DMS 273 treated with DMSO at 0.1 percent for 48 hours (cell line): ENCODE measurements at places on chromosomes 6 and 20.

GRCh38 chr6:23499549-23499948, 626.5 kb upstream of the NRSN1 start:
- peak; percentile 10 for DNase-seq

GRCh38 chr6:37525460-37526357, 26.0 kb upstream of the CCDC167 start:
- DNase-seq = no peak

DNA sequence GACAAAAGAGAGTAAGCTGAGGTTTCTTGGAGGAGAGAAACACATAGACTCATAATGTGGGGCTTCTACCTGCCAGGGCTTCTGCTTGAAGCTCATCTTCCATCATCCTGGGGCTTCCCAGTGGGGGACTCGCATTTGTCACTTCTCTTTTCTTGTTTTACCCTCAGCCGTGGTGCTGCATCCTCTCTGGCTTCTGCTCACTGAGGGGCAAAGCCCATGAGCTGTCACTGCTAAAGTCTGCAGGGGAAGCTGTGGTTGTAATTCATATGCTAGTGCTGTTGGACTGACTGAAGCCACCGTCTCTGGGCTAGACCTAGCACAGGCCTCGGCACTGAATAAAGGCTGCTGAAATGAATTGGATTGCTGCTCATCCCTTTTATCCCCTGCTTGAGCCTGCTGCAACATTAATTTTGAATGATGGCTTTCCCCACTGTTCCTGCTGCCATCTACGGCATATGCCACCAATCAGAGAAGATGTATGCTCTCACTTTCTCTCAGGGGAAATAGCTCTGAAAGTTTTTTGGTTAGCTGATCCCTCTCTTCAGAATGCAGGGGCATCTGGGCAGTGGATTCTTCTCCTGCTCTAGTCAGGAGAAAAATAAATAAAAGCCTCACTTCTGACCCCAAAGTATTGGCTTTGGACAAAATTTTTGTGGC, 568.4 kb upstream of the MAP3K7 start:
- no peak for DNase-seq

- no peak for DNase-seq
These were observed 43.5 kb upstream of the ENPP1 start for GRCh38 chr6:131764350-131764749.

- DNase-seq = no peak
These were observed 6.4 kb downstream of the MYLK4 start for GRCh38 chr6:2744209-2744771.

DNA sequence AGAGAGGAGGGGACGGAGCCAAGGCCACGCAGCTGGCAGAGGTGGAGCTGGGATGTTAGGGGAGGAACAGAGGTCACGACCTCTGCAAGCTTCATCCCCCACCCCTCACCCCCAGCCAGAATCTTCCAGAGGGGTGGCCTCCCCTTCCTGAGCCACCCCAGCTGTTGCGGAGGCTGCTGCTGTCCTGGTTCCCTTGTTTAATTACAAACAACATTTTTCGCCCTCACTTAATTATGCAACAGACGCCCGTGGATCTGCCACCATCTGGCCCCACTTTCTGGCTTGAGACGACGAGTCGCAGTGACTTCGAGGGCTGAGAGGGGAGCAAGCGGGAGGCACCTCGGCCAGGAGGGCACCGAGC, 153.7 kb upstream of the PTPN1 start:
- peak; percentile 64 for DNase-seq

DNA sequence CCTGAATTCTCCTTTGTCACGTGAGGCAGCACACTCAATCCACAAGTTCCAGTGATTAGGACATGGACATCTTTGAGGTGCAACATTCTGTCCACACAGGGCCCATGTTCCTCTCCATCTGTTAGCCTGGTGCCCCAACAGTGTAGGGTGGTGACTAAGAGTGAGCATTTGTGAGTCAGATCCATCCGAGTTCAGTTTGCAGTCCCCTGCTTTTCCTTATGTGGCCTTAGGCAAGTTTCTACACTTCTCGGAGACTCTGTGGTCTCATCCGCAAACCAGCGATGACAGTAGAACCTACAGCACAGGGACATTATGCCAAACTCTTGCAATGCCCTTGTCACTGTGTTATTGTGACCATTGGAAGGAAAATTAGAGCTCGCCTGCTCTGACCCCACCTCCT, 178.7 kb upstream of the CDH4 start:
- DNase-seq = no peak

GRCh38 chr6:43007126-43007525, 6.6 kb downstream of the MEA1 start:
- no peak for DNase-seq

- DNase-seq = no peak
These were observed 100.0 kb upstream of the TAB2 start for GRCh38 chr6:149217466-149217888.

DNA sequence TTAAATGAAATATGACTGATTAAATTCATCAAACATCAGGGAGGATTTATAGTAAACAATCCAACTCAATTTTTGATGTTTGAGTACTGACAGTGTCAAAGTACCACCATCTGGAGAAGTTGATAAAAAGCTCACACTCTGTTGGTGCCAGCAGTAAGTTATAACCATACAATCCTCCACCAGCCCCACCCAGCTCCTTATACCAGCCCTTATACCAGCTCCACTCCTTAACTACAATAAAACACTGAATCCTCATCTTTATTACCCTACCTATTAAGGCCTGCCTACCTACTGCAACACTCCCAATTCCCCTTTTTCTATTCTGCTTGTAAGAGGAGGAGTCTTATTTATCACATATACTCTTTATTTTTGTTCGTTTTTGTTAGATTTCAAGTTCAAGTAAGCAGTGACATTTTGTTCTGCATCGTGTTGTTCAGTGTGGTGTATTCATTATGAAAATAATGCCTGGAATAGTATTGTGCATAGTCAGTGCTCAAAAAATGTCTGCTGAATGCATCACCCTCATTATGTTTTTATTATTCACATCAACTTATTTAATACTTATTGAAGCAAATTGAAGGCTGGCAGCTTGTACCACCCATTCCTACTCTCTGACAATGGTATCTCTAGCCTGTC, 954.7 kb upstream of the ADGRB3 start:
- no peak for DNase-seq

- DNase-seq = no peak
These were observed 17.1 kb upstream of the ADRM1 start for GRCh38 chr20:62285722-62286121.

DNA sequence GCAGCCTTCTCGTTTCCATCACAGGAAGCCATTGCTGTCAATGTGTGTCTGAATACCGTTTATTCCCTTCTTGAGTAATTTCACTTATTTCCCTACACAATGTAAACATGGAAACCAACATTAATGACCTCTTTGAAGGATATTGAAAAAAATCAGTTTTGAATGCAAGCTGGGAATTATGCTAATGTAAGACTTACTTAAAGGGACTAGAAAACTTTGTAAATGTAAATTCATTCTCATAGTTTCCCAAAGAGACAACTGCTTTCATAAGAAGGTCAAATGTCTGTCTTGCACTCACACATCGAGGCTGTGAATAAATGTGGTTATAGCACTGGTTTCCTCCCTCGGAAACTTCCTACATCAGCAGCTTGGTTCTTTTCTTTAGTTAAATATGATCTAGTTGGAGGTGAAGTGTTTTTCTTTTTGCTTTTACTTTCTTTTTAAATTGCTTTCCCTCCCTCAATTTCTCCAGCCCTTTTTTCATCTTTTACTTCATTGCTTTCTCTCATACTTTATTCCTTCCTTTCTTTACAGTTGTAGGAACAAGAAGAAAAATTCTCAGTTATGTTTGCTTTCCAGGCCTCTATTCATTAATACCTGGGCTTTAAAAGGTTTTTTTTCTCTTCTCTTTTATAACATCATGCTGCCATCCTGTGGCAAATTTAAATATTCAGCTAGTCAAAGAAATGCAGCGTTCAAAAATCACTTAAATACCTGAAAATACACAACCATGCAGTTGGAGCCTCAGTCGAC, 108.3 kb downstream of the TNFAIP3 start:
- no peak for DNase-seq

DNA sequence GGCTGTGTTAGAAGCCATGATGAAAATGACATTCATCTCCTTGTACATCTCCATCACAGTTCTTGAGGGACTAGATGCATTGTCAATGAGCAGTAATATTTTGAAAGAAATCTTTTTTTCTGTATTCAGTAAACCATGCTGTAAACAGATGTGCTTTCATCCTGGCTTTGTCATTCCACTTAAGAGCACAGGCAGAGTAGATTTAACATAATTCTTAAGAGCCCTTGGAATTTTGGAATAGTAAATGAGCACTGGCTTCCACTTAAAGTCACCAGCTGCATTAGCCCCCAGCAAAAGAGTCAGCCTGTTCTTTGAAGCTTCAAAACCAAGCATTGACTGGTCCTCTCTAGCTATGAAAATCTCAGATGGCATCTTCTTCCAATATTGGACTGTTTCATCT, 197.8 kb upstream of the HDDC2 start:
- no peak for DNase-seq

- no peak for DNase-seq
These were observed 579.9 kb downstream of the BMP2 start for GRCh38 chr20:7347409-7347808.

GRCh38 chr6:3961581-3962215, 112.5 kb downstream of the FAM50B start:
- no peak for DNase-seq

- DNase-seq = no peak
These were observed 31.2 kb upstream of the KCNK5 start for GRCh38 chr6:39260456-39260855.

DNA sequence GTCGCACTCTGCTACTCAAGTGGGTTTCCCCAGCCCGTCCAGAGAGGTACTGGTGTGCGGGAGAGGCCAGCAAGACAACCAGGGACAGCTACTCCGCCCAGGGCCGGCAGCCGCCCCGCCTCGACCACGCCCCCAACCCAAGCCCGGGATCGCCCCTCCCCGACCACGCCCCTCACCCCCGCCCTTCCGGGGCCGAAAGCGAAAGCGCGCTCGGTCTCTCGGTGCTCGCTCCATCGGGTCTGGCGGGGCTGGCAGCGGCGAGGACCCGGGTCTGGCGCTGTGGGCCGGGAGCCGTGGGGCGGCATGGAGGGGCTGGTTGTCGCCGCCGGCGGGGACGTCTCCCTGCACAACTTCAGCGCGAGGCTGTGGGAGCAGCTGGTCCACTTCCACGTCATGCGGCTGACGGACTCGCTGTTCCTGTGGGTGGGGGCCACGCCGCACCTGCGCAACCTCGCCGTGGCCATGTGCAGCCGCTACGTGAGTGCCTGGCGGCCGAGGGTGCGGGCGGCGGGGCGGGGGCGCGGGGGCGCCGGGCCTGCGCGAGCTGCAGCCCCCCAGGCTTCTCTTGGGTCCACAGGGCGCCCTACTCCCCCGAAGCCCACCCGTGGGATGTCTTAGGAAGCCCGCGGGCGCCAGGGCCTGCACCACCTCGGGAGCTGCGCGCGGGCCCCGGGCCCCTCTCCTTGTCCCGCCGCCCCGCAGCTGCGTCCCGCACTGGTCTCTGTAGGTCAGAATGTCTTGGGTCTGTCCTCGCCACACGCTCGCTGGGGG, at the start of gene PSMG4:
Gene PSMG4 (plus strand): TSS at position 228 of the 771 bp plus-strand sequence. CDS start 76 bp downstream, at position 304.
- peak; percentile 50 for DNase-seq

DNA sequence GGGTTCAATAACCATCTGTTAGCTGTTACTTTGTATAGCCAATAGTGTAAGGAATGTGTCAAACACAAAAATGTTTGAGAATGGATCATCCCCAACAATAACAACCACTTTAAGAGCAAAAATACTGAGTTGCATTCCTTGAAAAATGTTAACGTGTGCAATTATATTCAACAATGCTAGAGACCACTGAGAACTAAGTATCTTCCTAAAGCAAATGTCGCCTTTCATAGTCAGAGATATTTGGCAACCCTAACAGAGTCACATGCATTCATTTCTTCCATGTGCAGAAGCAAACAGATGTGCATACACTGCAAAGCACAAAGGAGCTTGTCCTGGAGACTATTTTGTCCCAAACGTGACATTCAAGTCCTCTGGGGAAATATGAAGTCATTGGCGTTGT, 448.6 kb downstream of the GJA1 start:
- no peak for DNase-seq

DNA sequence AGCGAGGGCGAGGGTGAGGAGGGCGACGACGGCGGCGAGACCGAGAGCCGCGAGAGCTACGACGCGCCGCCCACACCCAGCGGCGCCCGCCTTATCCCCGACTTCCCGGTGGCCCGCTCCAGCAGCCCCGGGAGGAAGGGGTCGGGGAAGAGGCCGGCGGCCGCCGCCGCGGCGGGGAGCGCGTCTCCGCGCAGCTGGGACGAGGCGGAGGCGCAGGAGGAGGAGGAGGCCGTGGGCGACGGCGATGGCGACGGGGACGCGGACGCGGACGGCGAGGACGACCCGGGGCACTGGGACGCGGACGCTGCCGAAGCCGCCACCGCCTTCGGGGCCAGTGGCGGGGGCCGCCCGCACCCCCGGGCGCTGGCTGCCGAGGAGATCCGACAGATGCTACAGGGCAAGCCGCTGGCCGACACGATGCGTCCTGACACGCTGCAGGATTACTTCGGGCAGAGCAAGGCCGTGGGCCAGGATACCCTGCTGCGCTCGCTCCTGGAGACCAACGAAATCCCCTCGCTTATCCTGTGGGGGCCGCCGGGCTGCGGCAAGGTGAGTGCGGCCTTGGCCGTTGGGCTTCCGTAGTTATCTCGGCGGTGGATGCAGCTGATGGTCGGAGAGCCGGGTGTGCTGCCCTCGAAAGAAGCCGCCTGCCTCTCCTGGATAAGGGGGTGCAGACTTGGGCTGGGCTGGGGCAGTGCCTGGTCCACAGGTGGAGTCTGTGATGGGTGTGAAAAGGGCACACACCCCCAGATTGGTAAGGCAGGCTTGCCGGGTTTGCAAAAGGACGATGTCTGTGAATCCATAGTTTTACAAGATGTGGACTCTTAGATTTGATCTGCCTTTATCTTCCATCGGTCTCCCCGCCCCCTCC, 938 bp downstream of the WRNIP1 start:
- no peak for DNase-seq

- DNase-seq = no peak
These were observed 71.3 kb downstream of the TFAP2B start for GRCh38 chr6:50889935-50890334.

GRCh38 chr6:39343396-39343870, 20.9 kb upstream of the KCNK16 start:
- DNase-seq = no peak

DNA sequence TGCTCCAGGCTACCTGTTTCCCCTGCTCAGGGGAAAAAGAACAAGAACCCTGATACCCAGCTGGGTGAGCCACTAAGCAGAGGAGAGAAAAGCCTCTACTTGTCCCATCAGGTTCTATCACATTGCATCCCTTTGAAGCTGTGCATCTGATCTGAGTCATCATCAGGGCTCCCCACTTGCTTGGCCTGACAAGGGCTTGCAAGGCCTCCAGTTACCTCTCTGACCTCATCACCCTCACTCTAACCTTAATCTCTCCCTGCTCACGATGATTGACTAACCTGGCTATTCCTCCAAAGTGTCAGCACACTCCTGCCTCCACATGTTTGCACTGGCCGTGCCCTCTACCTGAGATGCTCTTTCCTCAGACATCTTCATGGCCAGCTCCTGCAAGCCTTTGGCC, 309.5 kb upstream of the CHD6 start:
- DNase-seq = no peak

GRCh38 chr6:105757512-105758200, 328.5 kb upstream of the PRDM1 start:
- no peak for DNase-seq

GRCh38 chr6:158629367-158630221, 14.9 kb downstream of the DYNLT1 start:
- no peak for DNase-seq
